ENCODE measurements at places on chromosomes 7 and 10. TPM values are rescaled to one million over a fixed set of nuclear protein-coding genes. Genes with fewer than 3 reads are reported as not detected.

DNA sequence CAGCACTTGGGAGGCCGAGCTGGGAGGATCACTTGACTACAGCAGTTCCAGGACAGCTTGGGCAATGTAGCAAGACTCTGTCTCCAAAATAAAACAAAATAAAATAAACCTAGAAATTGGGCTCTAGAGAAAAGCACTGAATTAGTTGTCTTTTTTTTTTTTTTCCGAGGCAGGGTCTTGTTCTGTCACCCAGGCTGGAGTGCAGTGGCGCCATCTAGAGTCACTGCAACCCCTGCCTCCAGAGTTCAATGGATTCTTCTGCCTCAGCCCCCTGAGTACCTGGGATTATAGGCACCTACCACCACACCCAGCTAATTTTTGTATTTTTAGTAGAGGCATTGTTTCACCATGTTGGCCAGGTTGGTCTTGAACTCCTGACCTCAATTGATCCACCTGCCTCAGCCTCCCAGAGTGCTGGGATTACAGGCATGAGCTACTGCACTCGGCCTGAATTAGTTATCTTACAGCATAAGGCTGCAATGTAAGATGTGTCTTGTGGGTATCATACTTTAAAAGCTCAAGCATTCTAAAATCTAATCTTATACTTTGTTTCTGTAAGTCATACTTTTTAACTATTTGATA lies 12.8 kb downstream of the MEIG1 start:
- DNase-seq: no peak

GRCh38 chr10:129307141-129307540 lies 159.9 kb upstream of the MGMT start:
- no peak for DNase-seq

Gene LRRC4
- 0.70 TPM for total RNA-seq

Gene VGF
- total RNA-seq: 0.24 TPM

- DNase-seq: no peak
These were observed 30.7 kb upstream of the APBB1IP start for GRCh38 chr10:26407406-26407969.

- no peak for DNase-seq
These were observed 159.1 kb downstream of the DGKI start for GRCh38 chr7:137687556-137688265.

DNA sequence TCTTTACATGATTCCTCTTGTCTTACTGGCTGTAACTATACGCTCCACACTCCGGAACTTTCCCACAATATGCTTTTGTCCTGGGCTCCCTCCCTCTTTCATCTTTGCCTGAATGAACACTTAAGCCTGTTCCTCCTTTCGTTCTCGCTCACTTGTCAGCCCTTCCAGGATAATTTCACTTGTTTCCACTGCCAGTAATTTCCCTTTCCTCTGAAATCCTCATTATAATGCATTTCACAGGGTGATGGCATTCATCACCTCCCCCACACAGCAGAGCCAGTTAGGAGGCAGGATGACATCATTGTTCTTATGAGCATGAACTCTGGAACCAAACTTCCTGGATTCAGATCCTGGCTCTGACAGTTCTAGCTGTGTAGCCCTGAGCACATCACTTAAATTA lies 372.6 kb downstream of the GPR158 start:
- no peak for DNase-seq

All from osteocyte (in vitro differentiated cells).